ENCODE measurements at places on chromosomes 6 and 20.

DNA sequence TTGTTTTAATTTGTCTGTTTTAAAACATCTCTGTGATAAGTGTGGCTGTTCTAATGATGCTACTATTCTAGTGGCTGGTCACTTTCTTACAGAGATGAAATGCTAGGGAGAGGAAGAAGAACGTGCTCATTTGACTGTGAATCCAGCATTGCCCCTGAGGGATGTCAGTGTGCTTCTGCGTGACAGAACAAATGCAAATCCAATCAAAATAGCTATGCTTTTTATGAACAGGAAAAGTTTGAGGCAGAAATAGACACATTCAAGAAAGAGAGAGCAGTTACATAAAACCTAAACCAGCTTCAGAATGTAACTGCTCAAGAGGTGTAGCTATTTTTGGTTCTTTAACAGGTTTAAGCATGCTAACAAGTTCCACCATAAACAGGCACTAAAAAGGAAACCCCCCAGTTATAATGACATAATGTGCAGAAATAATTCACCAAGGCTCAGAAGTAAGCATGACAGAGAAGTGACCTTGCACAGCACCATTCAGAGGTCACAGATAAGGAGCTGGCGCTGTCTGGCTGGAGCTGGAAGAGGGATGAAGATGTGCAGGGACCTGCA is 385.3 kb downstream of the EPM2A start:
- DNase-seq = no peak
- no peaks in the 10 kb centered on the region for H3K36me3 ChIP-seq
- H3K27me3 ChIP-seq = no peaks in the 10 kb centered on the region
- H3K4me3 ChIP-seq = no peak overlapping the region
- no peak overlapping the region for H3K27ac ChIP-seq

- H3K36me3 ChIP-seq = no peaks in the 10 kb centered on the region
- H3K4me1 ChIP-seq = no peaks in the 10 kb centered on the region
- no peak for DNase-seq
- H3K4me3 ChIP-seq = no peak overlapping the region
- H3K27ac ChIP-seq = no peak overlapping the region
These were observed 33.2 kb downstream of the VEGFA start for GRCh38 chr6:43803055-43803782.

DNA sequence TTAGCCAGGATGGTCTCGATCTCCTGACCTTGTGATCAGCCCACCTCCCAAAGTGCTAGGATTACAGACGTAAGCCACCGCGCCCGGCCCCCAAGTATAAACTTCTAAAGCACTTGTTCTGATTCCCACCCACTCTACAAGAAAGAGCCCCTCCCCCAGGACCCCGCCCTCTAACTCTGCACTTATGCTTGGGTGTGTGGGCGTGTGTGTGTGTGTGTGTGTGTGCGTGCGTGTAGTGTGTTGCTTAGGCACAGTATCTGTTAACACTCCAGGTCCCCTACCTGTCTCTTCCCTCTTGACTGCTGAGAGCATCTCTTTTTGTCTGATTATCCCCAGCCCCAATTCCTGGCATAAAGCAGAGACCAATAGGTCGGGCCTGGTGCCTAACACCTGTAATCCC is 6.0 kb upstream of the PTCRA start:
- no peak overlapping the region for H3K27ac ChIP-seq
- no peaks in the 10 kb centered on the region for H3K4me1 ChIP-seq
- no peak overlapping the region for H3K4me3 ChIP-seq
- H3K27me3 ChIP-seq = no peaks in the 10 kb centered on the region
- no peaks in the 10 kb centered on the region for H3K36me3 ChIP-seq

- H3K4me1 ChIP-seq = no peaks in the 10 kb centered on the region
- no peak overlapping the region for H3K27ac ChIP-seq
- no peak for DNase-seq
- H3K27me3 ChIP-seq = no peaks in the 10 kb centered on the region
These were observed 38.6 kb downstream of the LMBRD1 start for GRCh38 chr6:69758214-69758613.

DNA sequence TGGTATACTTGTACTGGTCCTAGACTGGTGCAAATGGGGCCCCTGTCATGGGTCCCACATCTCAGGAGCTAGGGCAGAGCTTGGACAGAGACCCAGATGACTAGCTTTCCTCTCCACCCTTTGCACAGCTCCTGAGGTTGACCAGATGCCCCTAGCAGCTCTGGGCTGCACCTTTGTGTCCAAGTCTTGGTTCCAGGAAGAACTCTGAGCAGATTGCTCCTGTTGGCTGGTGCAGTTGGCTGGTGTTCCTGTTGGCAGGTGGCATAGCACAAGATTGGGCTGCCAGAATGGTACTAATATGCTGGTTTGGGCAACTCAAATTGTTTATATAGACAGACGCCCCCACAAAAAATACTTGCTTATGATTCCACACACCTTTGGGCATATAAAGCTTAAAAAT is 89.4 kb upstream of the EZR start:
- no peak overlapping the region for H3K27ac ChIP-seq
- H3K4me1 ChIP-seq = peaks cover 9% of the 10 kb centered on the region
- no peak for DNase-seq
- H3K27me3 ChIP-seq = no peaks in the 10 kb centered on the region

GRCh38 chr20:40506537-40506939 is 182.5 kb downstream of the MAFB start:
- no peak overlapping the region for H3K4me3 ChIP-seq
- H3K4me1 ChIP-seq = peaks cover 16% of the 10 kb centered on the region
- no peaks in the 10 kb centered on the region for H3K36me3 ChIP-seq

DNA sequence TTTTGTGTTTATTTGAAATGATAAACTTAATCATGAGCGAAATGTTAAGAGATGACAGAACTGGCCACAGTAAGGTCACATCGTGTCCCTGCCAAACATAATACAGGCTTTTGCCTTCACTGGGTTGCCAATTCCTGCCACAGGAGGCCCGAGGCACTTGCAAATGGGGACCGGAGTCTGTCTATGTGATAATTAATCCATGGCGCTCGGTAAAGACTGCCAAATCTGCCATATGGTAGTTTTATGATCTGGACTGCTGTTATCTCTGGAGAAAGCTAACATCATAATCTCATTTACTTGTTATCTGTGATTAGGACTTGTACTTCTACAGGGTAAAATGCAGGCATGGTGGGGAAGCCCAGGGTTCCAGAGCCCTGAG is 170.5 kb upstream of the TSHZ2 start:
- H3K4me1 ChIP-seq = no peaks in the 10 kb centered on the region
- H3K36me3 ChIP-seq = no peaks in the 10 kb centered on the region
- no peak for DNase-seq
- H3K27me3 ChIP-seq = no peaks in the 10 kb centered on the region
- H3K27ac ChIP-seq = no peak overlapping the region

GRCh38 chr20:43529457-43530153 is 22.1 kb downstream of the L3MBTL1 start:
- peaks cover 1% of the 10 kb centered on the region for H3K36me3 ChIP-seq
- no peaks in the 10 kb centered on the region for H3K27me3 ChIP-seq
- H3K4me1 ChIP-seq = no peaks in the 10 kb centered on the region
- DNase-seq = no peak
- H3K4me3 ChIP-seq = no peak overlapping the region
- H3K27ac ChIP-seq = no peak overlapping the region

DNA sequence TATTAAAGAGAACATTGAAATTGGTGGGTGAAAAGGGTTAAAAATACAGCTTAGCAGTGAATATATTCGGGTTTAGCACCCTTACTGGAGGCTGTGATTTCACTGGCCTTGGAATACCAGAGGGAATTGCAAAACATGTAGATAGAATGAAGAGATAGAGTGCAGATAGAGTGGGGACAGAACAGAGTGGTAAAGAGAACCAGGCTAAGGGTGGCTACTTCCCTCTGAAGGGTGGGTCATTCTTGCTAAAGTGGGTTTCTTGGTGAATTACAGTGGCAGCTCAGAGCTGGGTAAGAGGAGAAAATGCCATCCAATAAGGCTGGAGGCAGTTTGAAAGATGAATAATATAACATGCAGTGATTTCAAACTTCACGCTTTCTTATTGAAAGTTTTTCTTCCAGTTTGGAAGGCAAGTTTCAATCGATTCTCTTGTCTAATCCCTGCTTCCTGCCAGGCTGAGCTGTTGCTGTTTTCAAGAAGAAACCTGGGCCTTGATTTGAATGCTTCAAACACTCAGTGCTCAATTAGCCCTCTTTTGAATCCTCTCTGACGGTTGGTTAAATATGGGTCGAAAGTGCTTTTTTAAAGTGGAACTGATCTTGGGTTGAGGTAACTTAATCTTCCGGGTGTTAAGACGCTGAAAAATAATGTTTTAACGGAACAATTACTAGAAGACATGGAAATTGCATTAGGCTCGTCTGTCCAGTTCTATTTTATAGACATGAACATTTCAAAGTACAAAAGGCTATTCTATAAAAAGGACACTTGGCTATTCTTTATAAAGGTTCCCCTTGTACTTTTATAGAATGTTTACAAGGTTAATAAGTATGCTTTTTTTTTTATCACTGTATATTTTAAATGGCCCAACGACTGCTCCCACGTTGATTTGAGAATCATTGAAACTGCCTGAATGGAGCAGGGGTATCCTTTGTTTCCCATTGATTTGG is 203.3 kb downstream of the BCAS1 start:
- H3K27ac ChIP-seq = peak overlapping the region; percentile 80
- H3K27me3 ChIP-seq = no peaks in the 10 kb centered on the region
- DNase-seq = no peak
- H3K4me1 ChIP-seq = peaks cover 35% of the 10 kb centered on the region

Measured in neuronal stem cell (in vitro differentiated cells).